ENCODE measurements at places on chromosomes 7 and 10.

DNA sequence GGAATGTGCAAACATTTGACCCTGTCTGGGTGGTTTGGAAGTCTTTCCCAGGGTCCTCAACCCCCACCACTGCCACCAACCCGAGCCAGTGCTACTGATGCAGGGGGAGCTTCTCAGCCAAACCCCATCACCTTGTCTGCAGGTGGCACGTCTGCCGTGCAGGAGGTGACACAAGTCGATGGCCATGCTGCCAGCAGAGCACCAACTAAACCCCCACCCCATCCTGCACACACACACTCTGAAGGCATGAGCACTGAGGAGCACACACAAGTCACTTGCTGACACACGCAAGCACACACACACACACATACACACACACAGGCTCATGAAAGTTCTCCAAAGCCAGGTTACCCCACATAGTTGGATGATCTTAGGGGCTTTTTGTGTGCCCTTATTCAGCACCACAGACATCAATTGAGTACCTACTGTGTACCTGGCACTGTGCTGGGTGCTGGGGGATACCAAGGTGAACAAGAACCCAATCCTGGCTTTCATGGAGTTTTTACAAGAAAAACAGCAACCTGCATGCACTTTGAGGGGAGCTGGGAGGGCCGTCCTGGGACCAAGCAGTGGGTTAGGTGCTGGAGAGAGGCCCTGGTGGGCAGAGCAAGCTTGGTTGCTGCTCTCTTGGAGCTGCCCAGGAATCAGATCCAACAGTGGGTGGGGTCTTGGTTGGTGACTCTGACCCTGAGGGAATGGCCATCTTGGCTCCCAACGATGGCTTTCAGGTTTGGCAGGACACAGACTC is 118.8 kb downstream of the RGS10 start:
- no peak for DNase-seq

DNA sequence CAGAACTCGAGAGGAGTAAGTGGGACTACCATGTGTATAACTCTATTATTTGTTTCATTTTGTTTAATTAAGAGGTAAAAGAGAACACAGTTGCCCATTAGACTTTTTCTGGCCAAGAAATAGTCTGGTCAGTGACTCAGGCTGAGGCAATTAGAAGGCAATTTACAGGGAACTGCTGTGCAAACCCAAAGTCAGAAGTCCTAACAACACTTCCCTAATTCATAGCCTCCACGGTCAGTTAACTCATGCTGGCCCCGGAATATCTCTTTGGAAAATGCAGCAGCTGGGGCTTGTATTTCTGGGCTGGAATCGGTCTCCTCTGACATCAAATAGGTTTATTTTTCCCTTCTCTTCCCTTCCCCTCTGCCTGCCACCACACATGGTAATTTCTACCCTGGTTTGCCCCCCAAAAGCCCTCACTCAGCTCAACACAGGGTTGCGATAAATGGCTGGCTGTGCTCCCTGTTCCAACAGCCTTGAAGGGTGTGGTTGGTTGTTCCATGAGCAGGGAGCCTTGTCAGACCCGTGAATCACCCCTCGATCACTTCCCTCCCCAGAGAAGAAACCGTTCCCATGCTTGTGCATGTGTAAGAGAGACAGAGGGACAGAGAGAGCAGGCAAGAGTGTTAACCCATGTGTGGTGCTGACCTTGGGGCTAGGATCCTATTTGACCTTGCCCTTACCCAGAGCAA is 5.3 kb downstream of the SH3PXD2A start:
- no peak for DNase-seq

GRCh38 chr7:48004032-48004431 is 24.6 kb upstream of the HUS1 start:
- no peak for DNase-seq

GRCh38 chr7:84176716-84177115 is 17.9 kb downstream of the SEMA3A start:
- no peak for DNase-seq

- peak; percentile 37 for DNase-seq
Observed at GRCh38 chr7:36283181-36283580, 106.5 kb upstream of the ANLN start.

DNA sequence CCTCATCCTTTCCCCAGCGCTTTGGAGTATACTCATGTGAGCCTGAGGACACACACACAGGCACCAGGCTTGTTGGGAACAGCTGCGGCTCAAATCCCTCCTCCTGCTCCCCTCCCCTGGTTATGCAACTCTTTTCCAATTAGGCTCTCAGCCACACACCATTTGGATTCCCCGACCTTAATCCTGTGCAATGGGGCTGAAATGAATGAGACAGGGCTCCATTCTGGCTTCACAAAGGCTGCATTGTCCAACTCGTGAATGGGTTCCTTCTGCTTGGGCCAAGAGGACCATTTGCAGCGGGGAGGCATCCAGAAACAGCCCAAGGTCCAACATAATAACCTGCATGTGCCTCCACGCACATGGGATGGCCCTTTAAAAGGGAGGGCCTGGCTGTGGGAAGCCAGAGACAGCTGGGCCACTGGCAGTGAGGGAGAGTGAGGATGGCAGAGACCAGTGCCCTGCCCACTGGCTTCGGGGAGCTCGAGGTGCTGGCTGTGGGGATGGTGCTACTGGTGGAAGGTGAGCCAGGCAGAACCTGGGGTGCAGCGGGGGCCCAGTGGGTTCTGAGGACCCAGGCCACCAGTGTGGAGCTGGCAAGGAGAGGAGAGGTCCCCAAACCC is at the start of gene RGR:
Gene RGR, plus strand, starts transcription at position 403 of the 620 bp plus-strand sequence. Its CDS starts 38 bp downstream, at position 441.
- DNase-seq, result no peak

DNA sequence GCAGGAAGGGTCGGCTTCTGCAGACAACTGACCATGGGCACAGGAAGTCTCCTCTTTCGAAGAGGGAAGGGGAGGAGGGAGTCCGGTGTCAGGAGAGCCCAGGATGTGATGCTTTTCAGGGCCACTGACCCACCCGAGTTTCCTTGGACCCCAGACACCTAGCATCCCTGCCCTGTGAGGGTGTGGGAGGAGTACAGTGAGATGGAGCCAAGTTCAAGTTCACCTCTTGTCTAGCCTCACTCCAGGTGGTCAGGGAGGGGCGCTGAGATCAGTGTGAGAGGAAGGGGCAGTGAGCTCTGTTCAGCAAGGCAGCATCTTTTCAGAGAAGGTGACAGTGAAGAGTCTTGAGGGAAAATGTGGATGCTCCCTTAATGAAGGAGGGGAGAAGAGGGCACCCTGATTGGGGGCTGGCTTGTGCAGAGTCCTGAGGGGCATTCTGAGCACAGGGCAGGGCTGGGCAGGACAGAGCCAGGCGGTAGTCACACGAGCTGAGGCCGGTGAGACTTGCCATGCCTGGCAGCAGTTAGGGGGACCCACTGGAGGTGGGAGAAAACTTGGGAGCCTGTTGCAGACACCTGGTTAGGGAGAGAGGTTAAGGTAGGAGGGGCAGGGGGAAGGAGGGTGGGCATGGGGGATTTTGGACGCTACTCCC is 49.7 kb downstream of the ADCY1 start:
- DNase-seq, result no peak

GRCh38 chr10:128215733-128216132 is 89.5 kb upstream of the MKI67 start:
- no peak for DNase-seq

DNA sequence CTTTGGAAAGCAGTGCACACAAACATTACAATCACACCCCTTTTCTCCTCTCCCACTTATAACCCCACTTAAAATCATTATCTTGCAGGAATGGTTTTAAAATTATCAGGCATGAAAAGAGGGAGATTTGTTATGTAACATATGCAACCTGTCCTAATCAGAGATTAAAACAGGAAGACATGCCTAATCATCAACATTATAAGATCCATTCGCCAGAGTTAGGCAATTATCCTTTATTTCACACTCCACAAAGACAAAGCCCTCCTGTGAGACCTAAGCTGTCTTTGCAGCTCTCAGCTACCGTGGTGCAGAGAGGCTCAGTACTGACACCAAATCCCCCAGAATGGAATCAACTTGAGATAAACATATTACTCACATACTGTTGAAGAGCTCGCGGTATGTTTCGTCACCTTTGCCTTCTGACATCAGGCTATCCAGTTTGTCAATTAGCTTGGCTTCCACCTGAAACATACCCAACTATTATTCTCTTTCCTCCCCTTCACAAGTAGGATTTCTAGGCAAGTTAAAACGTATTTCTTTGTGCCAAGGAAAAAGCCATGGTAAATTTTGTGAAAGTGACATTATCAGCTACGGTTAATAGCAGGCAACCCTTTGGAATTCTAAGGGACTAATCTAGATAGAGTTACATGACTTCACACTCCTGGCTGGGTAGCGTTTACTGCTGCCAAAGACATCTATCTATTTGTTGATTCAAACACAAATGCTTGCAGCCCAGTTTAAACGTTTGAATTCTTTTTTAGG is 226.2 kb upstream of the IMMP2L start:
- DNase-seq, result no peak

GRCh38 chr10:30745953-30746352 is 116.4 kb upstream of the LYZL2 start:
- DNase-seq, result no peak

GRCh38 chr7:149764481-149765398 is 8.6 kb downstream of the ZNF467 start:
- DNase-seq, result no peak

- no peak for DNase-seq
Observed at GRCh38 chr7:95688931-95689495, 83.3 kb upstream of the DYNC1I1 start.

DNA sequence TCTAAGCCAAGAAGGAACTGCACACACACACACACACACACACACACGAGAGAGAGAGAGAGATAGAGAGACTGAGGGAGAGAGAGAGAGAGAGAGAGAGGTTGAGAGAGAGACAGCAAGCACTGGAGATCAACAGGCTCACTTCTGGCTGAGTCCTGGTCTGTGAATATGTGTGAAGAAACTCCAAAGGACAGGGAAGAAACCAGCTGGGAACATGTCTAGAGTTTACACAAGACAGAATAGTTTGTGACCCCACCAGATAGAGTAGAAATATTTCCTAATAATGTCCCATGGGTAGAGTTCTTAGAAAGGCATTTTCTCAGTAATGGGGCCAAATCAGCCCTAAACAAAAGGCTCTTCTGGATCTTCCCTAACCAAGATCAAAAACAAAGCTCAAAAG is 155.5 kb upstream of the IGFBP3 start:
- no peak for DNase-seq

DNA sequence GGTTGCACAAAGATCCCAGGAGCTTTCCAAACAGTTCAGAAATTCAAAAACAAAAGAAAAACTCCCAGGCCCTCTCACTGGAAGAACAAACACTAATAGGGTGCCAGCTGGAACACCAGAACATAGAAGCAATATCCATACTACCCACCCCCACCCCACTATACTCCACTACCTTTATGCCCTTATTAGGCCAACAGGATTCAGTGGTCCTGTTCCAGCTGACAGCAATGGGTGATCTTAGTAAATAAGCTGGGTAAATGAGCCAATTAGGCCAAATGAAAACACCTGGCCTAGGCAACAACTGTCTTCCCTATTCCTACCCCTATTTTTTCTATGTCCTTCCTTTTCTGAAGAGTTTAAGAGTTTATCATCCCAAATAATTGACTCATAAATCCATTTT is 11.7 kb downstream of the NOC3L start:
- no peak for DNase-seq

GRCh38 chr10:46310851-46311250 is 24.1 kb downstream of the ANTXRL start:
- no peak for DNase-seq

- DNase-seq, result no peak
Observed at GRCh38 chr10:34739915-34740314, 75.2 kb downstream of the PARD3 start.
